Urothelium cell line (cell line): ENCODE measurements at places on chromosomes 7 and 10.
A peak's percentile ranks its signal among the peaks of the same experiment; 100 is the strongest.

- DNase-seq = no peak
Observed at GRCh38 chr7:16636555-16637101, 8.9 kb downstream of the ANKMY2 start.

DNA sequence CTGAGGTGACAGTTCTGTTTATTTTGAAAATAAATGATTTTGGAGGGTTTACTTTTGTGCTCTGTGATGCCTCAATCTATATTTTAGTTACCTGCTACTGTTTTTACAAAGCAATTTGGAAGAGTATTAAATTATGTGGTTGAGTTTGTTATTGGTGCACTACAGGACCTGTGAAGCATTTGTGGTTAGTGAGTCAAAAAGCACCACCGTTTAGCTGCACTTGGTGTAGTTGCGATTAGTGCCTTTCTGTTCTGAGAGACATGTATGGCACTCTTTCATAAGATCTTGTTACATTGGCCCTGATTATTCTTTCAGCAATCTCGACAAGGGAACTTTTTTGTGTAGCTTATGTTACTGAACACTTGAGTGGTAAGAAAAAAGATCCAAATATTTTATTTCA is 132.2 kb downstream of the BBS9 start:
- no peak for DNase-seq

DNA sequence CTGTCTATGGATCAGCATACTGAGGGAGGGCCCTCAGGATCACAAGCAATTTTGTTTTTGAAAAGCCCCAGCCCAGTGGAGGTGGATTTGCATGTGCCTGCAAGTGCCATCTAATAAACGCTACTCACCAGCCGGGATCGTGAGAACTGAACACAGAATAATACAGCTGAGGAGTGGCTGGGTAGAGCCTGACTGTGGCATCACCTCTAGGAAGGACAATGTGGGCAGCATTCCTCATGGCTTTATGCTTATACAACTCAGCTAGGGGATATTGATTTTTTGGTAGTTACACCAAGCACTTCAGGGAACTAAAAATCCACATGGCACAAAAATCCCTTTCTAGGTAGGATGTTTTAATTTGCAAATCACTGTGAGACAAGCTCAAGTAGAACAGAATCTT is 72.7 kb upstream of the PALS2 start:
- DNase-seq = no peak

DNA sequence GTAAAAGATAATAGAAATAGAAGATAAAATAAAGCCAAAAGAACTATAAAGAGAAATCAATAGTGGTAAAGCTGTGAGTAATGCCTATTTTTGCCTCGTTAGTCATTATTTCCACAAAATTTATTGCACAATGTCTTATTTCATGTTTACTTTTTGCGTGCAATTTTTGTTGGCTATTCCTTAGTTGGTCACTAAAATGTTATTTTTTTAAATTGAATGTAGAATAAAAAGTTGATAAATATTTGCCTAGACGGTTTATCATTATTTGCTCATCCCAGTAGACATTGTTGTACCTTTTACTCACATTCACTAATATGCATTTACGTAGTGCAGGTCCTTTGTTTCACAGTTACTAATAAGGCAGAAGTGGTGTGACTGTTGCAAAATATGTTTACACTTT is 227.8 kb upstream of the BMPER start:
- DNase-seq = no peak

DNA sequence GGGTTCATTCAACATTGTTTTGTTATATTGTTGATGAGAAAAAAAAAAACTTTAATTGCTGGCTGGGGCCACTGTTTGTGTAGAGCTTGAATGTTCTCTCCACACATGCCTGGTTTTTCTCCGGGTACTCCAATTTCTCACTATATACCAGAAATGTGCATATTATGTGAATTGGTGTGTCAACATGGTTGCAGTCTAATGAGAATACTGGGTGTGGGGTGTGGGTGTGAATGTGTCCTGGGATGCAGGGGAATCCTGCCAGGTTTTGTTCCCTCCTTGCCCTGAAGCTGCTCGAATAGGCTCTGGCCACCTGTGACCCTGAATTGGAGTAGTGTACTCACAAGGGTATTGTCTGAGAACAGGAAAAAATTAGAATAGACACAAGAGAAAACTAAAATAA is 81.4 kb downstream of the VIM start:
- no peak for DNase-seq

GRCh38 chr7:25427721-25428120 is 199.4 kb upstream of the NPVF start:
- no peak for DNase-seq

DNA sequence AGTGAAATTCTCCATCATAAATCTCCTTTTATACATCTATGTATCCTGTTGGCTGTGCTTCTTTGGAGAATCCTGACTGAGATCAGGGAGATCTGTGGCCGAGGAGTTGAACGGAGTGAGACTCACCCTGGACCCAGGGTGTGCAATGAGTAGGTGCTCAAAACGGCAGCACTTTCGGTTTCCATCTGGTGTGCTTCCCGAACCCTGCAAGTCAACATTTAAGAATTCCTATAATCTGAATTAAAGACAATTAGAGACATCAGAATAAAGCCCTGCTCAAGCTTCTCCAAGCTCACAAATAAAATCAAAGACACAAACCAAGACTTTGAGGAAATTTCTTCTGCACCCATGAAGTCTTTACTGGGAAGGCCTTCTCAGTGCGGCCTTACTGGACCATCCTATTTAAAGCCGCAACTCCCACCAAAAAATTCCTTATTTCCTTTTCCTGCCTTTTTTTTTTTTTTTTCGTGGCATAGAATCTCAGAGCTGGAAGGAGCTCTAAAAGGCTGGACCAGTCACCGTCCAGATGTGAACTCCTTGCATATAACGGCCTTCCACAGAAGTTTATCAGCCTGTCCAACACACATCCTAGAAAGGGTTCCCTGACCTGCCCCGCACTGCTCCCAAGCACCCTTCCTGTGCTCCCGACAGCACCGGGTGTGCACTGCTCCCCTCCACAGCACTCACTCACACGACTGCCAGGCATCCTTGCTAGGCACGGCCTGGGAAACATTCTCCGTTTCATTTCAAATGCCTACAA is 29.7 kb downstream of the GNA12 start:
- no peak for DNase-seq

DNA sequence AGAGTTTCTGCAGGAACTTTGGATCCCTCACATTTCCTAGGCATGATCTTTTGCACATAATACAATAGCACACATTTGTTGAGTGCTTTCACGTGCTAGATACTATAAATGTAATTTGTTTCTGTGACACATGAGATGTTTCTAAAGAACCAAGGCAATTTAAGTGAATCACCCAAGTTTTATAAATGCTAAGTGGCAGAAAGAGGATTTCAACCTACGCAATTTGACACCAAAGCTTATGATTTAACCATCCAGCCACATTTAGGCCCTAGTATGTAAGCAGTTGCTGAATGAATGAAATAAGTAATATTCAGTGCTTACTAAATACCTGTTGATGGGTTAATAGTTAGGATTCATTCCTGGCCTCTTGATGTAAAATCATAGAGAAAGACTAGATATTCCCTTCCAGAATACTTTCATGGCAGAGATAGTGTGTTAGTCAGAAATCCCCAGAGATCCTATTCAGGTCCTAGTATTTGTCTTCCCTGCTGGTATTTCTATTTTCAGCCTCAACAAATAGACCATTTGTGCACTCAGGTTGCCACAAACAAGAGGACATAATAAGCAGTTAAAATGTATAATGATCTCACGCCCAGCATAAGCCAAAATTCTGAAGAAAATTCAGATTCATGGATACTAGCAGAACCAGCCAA is 572.6 kb downstream of the IPMK start:
- no peak for DNase-seq

DNA sequence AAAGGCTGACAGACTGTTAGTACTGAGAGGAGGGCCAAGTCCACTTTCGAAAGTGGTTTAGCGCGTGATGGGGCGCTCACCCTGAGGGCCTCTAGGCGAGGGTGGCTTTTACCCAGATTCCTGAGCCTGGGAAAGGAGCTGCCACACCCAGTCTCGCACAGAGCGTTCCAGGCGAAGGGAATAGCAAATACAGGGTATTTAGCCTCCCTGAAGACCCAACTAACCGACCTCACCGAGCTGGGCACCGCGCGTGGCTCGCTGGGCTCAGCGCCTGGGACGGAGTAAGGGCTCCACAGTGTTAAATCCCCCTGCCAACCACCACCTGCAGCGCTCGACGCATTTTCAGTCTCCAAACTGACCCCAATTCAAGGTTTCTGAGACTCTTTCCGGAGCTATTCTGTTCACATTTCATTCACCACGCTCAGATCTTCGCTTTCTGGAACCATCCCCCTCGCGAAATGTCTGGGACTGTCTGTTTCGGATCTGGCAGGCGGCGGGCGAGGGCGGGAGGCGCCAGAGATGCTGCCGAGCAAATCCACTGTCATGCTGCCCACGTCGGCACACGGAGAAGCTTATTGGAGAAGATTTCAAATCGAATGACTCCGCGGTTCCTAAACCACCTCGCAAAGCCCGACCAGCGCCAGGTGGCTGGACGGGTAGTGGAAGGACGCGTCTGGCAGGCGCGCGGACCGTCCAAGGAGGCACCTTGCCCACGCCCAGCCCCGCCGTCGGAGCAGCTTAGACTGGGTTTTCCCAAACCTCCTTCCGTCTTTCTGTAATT is 1.4 kb upstream of the OSBPL3 start:
- peak; percentile 36 for DNase-seq

GRCh38 chr10:24589265-24589664 is 134.4 kb downstream of the ARHGAP21 start:
- no peak for DNase-seq

GRCh38 chr7:12851841-12852240 is 164.4 kb downstream of the ARL4A start:
- no peak for DNase-seq

DNA sequence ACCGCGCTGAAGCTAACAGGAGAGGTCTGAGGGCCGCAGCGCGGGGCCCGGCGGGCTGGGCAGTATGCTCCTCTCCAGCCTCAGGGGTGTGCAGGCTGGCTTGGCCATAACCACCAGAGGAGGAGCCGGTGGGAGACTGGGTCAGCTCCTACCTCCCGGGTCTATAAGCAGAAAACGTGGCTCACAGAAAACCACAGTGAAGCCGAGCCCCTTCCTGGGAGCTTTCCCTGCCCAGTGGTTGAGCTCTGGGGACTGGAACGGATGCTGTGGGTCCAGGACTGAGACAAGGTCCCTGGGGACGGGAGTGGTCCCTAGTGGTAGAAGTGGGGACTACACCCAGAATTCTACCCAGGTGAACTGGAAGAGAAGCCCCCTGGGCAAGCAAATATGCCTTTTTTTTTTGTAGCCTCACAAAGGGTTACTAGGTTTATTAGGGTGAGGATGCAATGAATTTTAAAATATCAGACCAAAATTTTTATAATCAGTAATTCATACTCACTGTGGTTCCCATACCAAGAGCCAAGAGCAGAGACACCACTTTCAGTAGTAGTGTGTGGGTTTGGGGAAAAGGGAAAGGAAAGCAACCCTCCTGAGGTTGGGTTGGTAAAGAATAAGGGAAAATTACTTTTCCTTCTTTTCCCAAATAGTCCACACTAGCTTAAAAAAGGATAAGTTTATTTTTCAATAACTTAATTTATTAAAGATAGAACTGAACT is 67.9 kb upstream of the PRKCQ start:
- peak; percentile 59 for DNase-seq
